ENCODE measurements at places on chromosomes 11 and 22.

- no peak overlapping the region for H3K4me3 ChIP-seq
- DNase-seq: no peak
- H3K27me3 ChIP-seq: no peaks in the 10 kb centered on the region
- H3K4me1 ChIP-seq: no peaks in the 10 kb centered on the region
- H3K27ac ChIP-seq: no peak overlapping the region
Measured at GRCh38 chr11:75344186-75344585, 7.3 kb downstream of the ARRB1 start.

- no peaks in the 10 kb centered on the region for H3K36me3 ChIP-seq
- no peaks in the 10 kb centered on the region for H3K27me3 ChIP-seq
- H3K27ac ChIP-seq: no peak overlapping the region
- no peaks in the 10 kb centered on the region for H3K4me1 ChIP-seq
- no peak overlapping the region for H3K4me3 ChIP-seq
Measured at GRCh38 chr11:11081776-11082175, 223.9 kb upstream of the ZBED5 start.

- no peak overlapping the region for H3K4me3 ChIP-seq
- no peaks in the 10 kb centered on the region for H3K36me3 ChIP-seq
- peak overlapping the region; percentile 14 for H3K27ac ChIP-seq
- no peak for DNase-seq
- H3K4me1 ChIP-seq: peaks cover 4% of the 10 kb centered on the region
- no peaks in the 10 kb centered on the region for H3K27me3 ChIP-seq
Measured at GRCh38 chr22:24393012-24393559, 34.3 kb upstream of the ADORA2A start.

- no peaks in the 10 kb centered on the region for H3K27me3 ChIP-seq
- H3K36me3 ChIP-seq: no peaks in the 10 kb centered on the region
- no peak for DNase-seq
Measured at GRCh38 chr11:45141171-45141570, 5.3 kb upstream of the PRDM11 start.

DNA sequence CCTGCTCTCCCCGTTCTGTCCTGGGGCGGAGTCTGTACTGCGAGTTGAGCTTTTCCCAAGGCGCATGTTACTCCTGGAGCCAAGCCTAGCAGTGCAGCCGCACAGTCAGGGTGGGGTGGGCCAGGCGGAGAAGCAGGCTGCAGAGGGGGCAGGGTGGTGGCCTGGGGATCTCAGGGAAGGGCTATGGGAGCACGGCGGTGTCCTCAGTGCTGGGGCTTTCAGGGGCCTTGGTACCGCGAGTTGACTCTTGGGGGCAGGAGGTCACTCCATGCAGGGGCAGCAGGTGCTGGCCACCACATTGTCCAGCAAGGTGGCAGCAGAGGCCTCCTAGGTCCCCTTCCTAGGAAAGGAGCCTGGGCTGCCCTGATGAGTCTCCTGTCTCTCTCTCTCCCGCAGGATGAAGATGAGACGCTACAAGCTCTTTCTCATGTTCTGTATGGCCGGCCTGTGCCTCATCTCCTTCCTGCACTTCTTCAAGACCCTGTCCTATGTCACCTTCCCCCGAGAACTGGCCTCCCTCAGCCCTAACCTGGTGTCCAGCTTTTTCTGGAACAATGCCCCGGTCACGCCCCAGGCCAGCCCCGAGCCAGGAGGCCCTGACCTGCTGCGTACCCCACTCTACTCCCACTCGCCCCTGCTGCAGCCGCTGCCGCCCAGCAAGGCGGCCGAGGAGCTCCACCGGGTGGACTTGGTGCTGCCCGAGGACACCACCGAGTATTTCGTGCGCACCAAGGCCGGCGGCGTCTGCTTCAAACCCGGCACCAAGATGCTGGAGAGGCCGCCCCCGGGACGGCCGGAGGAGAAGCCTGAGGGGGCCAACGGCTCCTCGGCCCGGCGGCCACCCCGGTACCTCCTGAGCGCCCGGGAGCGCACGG, 14.9 kb upstream of the MIEF1 start:
- H3K27me3 ChIP-seq: no peaks in the 10 kb centered on the region
- H3K4me1 ChIP-seq: no peaks in the 10 kb centered on the region
- H3K27ac ChIP-seq: no peak overlapping the region
- H3K36me3 ChIP-seq: no peaks in the 10 kb centered on the region

DNA sequence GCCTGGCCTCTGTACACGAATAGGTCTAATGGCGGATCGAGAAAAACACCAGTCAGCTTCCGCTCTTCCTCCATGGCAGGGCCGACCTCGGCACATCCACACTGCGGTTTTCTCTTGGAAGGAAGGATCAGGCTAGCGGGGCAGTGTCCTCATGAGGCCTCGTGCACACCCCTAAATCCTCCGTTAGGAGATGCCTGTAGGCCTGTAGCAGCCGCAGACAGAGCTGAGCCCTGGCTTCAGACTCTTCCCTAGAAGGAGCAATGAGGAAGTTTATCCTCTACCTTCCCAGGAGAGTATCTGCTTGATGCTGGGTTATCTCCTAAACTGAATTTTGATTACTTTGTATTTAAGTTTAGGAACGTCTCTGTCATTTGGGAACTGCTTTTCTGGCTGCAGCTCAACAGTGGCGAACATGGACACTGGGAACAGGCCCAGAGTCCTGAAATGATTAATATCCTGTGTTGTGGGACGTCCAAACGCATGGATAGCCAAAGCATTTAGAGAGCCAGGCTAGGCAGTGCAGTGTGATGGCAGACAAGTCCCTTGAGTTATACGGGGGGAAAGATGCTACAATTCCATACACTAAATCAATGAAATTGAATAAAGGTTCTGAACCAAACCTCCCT, 16.5 kb upstream of the BMAL1 start:
- no peak overlapping the region for H3K4me3 ChIP-seq
- H3K4me1 ChIP-seq: no peaks in the 10 kb centered on the region
- no peaks in the 10 kb centered on the region for H3K36me3 ChIP-seq
- H3K27ac ChIP-seq: no peak overlapping the region

DNA sequence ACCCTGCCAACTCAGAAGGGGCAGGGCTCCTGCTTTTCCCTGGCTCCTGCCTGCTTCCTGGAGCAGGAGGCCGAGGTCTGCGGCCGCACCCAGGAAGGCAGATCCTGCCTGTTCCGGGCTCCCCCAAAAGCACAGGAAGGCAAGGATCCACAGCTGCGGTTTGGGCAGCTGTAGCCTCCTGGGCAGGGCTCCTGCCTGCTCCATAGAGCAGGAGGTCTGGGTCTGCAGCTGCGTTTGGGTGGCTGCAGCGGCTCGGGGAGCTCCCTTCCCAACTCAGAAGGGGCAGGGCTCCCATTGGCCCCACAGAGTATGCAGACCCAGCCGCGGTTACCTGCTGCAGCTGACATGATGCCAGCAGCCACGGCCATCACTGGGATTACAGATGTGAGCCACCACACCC, 5.5 kb downstream of the UPK2 start:
- no peaks in the 10 kb centered on the region for H3K27me3 ChIP-seq
- no peak overlapping the region for H3K27ac ChIP-seq
- H3K36me3 ChIP-seq: no peaks in the 10 kb centered on the region
- no peaks in the 10 kb centered on the region for H3K4me1 ChIP-seq
- H3K4me3 ChIP-seq: no peak overlapping the region
- peak; percentile 56 for DNase-seq

- H3K27me3 ChIP-seq: no peaks in the 10 kb centered on the region
- no peak for DNase-seq
- H3K27ac ChIP-seq: no peak overlapping the region
- no peak overlapping the region for H3K4me3 ChIP-seq
- H3K4me1 ChIP-seq: no peaks in the 10 kb centered on the region
Measured at GRCh38 chr11:37929100-37929653, 1331.1 kb upstream of the RAG2 start.

DNA sequence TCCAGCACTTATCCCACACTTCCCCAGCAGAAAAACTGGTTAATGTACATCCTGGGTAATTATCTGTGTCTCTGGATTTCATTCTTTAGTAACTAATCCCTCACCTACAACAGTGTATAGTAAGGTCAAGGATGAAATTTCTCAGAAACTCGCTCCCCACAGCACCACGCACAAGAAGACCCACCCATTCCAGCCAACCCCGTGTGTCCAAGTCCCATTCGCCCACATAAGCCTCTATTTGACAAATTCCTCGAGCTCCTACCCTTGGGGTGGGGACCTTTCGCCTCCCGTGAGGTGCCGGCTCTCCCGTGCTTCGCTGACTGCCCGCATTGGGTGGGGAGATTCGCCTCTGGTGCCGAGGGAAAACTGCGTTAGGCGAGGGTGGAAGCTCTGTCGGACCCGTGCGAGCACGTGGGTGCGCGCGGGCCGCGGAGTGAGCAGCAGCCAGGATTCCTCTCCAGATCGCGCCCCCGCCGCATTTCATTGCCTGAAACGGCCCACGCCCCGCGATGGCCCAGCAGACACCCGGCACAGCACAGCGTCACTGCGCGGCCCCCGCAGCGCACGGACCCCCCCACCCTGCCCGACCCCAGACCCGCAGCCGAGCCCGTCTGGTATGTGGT, 866 bp downstream of the EXPH5 start:
- peak; percentile 54 for DNase-seq
- no peak overlapping the region for H3K27ac ChIP-seq
- H3K4me3 ChIP-seq: peak overlapping the region; percentile 72
- H3K36me3 ChIP-seq: no peaks in the 10 kb centered on the region

- H3K4me1 ChIP-seq: no peaks in the 10 kb centered on the region
- peaks cover 2% of the 10 kb centered on the region for H3K36me3 ChIP-seq
- H3K4me3 ChIP-seq: no peak overlapping the region
- peak; percentile 70 for DNase-seq
Measured at GRCh38 chr11:69646493-69647389, 5.8 kb downstream of the CCND1 start.

DNA sequence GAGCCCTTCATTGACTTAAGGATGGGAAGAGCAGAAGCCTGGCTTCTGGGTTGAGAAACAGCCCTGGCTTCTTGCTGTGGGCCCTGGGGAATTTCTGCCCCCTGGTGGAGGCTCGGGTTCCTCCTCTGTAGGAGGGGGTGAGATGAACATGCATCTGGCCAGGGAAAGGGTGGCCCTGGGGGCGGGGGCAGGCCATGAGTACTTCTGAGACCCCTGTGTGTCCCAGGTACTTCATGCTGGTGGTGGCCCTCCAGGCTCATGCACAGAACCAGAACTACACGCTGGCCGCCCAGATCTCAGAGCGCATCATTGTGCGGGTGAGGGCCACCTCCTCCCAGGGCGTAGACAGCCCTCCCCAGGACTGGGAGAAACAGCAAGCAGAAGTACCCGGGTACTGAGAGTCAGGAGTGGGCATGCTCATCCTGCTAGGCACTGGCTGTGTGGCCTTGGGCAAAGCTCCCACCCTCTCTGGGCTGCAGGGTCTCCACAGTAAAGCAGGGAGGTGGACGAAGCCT, 15.8 kb downstream of the TMEM258 start:
- no peaks in the 10 kb centered on the region for H3K27me3 ChIP-seq
- H3K36me3 ChIP-seq: no peaks in the 10 kb centered on the region
- H3K4me1 ChIP-seq: no peaks in the 10 kb centered on the region
- no peak overlapping the region for H3K27ac ChIP-seq
- no peak overlapping the region for H3K4me3 ChIP-seq

GRCh38 chr22:50734343-50734771, 3.6 kb upstream of the ACR start:
- no peak overlapping the region for H3K27ac ChIP-seq
- DNase-seq: peak; percentile 51
- no peaks in the 10 kb centered on the region for H3K4me1 ChIP-seq
- no peaks in the 10 kb centered on the region for H3K27me3 ChIP-seq
- no peak overlapping the region for H3K4me3 ChIP-seq

DNA sequence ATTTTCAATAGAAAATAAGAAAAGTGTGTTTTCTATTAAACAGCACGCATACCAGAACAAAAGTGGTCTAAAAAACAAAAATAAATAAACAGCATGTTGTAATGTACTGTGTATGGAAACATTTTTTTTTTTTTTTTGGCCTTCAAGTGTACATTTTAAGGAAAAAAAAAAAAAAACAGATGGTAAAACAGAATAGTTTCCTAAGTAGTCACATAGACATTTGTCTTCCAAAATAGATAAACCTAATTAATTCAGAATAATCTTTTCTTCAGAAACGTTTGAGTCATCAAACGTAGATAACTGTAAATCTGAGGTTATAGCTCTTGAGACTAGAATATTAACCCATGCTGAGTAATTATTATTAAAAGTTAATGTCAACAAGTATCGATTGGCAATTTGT, 396 bp upstream of the CFAP300 start:
- no peak for DNase-seq
- no peaks in the 10 kb centered on the region for H3K4me1 ChIP-seq
- no peaks in the 10 kb centered on the region for H3K27me3 ChIP-seq
- H3K27ac ChIP-seq: no peak overlapping the region
- peak overlapping the region; percentile 56 for H3K4me3 ChIP-seq

GRCh38 chr11:37671321-37671720, 1073.3 kb upstream of the RAG2 start:
- H3K36me3 ChIP-seq: no peaks in the 10 kb centered on the region
- H3K27ac ChIP-seq: no peak overlapping the region
- no peak for DNase-seq

DNA sequence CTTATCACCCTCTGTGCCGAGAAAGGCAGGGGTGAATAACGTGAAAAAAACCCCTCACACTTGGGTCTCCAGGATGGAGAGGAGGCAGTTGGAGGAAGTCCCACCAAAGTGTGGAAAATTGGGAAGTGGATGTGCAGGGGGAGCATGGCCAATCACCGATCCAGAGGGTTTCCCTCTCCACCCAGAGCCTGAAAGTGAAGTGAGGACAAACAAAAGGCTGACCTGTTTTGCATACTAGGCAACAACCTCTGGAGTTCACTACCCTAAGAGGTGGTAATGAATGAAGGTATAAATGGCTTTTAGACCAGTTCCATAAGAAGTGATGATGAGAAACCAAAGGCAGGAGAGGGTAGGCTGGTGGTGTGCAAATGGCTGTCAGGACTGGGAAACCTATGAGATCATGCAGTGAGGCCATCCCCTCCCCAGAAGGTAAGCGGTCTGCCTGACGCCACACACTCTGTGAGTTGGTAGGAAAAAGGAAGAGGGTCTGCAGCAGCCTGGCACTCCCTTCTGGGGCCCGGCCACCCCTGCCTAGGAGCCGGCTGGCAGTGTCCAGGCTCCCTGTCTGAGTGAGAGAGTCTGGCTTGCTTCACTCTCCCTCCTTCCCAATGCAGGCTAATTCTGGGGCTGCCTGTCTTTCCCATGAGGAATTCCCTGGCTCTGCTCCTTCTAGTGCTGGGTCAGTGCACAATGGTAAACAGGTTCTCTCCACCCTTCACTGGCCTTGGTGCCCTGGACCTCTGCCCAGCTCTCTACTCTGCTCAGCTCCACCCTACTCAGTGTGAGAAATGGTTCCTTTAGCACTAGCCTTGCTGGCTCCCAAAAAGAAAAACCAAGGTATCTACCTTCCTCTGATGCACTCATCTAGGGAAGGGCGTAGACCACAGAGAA, 15.6 kb downstream of the TBC1D10A start:
- H3K27me3 ChIP-seq: no peaks in the 10 kb centered on the region
- no peak overlapping the region for H3K4me3 ChIP-seq
- no peaks in the 10 kb centered on the region for H3K36me3 ChIP-seq
- peak; percentile 86 for DNase-seq
- H3K27ac ChIP-seq: peak overlapping the region; percentile 6

Data from aorta (tissue), 5 donors.